ENCODE measurements at places on chromosomes 16 and 17.
A peak's percentile ranks its signal among the peaks of the same experiment; 100 is the strongest.

GRCh38 chr16:345772-346171, 6.8 kb downstream of the AXIN1 start:
- DNase-seq = no peak

- DNase-seq = no peak
Observed at GRCh38 chr17:42347606-42348005, 40.6 kb downstream of the STAT3 start.

GRCh38 chr16:5789033-5789432, 691.4 kb upstream of the EEF2KMT start:
- DNase-seq = no peak

GRCh38 chr16:30692396-30693064, 6.4 kb upstream of the SRCAP start:
- DNase-seq = peak; percentile 82

- DNase-seq = peak; percentile 64
Observed at GRCh38 chr17:39252788-39253460, 27.2 kb upstream of the STAC2 start.

DNA sequence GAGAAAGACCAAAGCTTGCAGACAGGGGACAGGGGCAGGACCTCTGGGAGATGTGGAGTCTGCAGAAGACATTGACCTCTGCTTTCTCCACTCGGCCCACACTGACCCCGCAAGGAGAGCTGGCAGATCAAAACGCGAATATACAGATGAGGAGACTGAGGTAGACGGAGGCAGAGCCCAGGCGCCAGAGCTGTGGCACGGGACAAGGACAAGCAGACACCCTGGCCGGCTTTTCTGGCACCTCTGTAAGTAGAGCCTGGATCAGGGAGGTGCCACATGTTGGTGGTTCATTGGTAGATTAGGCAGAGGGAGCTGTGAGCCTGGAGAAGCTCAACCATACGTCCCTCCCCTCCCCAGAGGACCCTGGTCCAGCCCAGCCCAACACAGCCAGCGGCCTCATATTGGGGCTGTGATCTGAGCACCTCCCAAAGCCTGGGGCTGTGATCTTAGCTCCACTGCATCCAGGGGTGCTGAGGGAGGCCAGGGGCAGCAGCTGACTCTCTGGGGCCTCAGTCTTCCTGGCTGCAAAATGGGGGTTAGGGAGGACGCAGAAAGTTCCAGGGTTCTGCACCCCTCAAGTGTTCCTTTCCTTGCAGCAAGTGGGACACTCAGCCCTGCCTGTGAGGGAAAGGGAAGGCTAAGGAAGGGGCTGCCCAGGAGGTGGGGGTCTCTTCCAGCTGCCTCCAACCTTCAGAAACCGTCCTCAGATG, 4.0 kb downstream of the NATD1 start:
- DNase-seq = no peak

DNA sequence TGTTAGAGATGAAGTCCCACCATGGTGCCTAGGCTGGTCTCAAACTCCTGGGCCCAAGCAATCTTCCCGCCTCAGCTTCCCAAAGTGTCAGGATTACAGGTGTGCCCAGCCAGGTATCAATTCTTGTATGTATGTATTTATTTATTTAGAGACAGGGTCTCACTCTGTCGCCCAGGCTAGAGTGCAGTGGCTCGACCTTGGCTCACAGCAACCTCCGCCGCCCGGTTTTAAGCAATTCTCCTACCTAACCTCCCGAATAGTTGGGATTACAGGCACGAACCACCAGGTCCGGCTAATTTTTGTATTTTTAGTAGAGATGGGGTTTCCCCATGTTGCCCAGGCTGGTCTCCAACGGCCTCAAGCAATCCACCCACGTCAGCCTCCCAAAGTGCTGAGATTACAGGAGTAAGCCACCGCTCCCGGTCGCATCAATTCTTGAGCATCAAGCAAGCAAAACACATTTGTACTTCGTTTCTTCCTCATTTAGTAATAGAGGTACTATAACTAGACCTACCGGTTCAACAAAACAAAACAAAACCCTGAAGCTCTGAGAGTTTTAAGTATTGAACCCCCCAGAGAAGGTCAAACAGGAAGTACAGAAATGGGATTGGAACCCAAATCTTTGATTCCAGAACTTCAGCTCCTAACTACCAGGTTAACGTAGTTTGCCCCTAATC, 1.0 kb upstream of the ZNF500 start:
- DNase-seq = no peak

DNA sequence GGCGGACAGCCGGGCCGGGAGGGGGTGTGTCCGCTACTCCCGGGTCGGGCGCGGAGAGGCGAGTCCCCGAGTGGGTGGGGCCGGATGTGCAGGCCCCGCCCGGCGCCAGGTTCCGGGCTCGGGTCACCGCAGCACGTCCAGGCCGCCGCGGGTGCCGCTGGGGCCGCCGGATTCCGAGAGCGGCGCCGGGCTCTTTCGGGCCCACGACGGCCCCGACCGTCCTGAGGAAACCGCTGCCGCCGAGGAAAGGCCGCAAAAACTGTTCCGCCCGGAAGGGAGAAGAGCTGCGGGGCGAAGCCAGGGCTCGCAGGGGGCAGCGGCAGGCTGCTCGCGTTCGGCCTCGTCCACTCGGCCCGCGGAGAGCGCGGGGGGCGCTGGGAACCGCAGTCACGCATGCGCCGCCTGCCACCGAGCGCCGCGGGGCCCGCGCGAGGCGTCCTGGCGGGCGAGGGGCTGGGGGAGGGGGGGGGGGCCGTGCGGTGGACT, at the start of gene ZKSCAN2:
Gene ZKSCAN2 (minus strand): TSS at position 376 of the 486 bp plus-strand sequence. CDS start 718 bp downstream, outside the sequence.
- peak; percentile 93 for DNase-seq

DNA sequence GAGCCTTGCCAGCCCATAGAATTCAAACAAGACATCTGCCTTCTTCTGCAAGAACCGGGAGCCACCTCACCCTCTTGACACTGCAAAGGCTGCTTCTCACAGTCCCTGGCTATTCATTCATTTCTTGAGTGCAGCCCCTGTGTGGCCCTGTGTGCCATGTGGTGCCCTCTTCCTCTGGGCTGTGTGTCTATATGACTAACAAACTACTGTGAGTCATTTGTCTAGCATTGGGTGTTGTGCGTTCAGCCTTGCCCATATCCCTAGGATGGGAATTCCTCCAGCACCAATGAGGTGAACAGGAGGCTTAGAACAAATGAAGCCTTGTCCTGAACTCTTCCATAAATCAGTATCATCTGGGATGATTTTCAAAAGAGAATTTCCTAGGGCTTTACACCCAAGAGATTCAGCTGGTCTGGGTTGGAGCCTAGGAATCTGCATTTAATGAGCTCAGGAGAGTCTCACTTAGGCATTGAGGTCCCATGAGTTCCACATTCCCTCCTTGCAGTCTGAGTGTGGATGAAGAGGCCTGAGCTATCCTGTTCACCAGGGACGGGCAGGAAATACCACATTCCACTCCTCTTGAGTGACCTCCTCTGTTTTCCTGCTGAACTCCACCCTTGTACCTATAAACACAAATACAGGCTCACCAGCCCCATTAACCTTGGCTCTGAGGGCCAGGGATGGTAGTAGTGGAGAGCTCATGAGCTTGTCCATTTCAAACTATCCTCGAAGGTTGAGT, 308.7 kb upstream of the N4BP1 start:
- DNase-seq = peak; percentile 37

- DNase-seq = no peak
Observed at GRCh38 chr17:15351925-15352324, 10.5 kb upstream of the TEKT3 start.

- peak; percentile 84 for DNase-seq
Observed at GRCh38 chr16:68444056-68444657, 4.2 kb downstream of the SMPD3 start.

DNA sequence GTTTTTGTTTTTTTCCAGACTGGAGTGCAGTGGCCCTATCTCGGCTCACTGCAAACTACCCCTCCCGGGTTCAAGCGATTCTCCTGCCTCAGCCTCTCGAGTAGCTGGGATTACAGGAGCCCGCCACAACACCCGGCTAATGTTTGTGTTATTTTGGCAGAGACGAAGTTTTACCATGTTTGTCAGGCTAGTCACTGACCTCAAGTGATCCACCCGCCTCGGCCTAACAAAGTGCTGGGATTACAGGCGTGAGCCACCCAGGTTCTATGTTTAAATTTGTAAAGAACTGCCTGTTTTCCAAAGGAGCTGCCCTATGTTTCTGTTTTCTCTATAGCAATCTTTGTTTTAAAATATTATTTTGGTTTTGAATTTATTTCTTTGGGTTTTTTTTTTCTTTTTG, 13.8 kb upstream of the C16orf87 start:
- no peak for DNase-seq

GRCh38 chr17:20961586-20961985, 81.2 kb downstream of the USP22 start:
- DNase-seq = no peak

All from GM23338 (cell line).